ENCODE measurements at places on chromosomes 13 and 19.

- DNase-seq: no peak
Observed at GRCh38 chr13:110262508-110263291, 44.3 kb downstream of the COL4A1 start.

DNA sequence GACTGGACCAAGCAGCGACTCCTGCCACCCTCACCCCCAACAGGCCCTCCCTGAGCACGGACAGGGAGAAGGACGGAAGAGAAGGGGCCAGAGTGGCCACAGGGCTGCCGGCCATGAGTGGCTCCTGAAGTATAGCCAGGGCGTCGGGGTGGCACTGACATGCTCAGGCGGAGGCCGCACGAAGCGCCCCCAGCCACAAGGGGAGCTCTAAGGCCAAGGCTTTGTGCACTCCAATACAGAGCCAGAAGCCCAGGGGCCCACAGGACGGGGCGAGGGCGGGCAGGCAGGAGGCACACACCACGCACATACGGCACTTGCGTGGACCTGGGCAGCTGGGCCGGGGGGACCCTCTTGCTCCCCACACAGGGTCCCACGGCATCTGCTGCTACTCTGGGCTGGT lies 52.0 kb downstream of the KLF2 start:
- DNase-seq: no peak

GRCh38 chr19:47021536-47022139 lies 2.0 kb downstream of the NPAS1 start:
- DNase-seq: peak; percentile 60

GRCh38 chr13:36862002-36862685 lies 43.1 kb downstream of the RFXAP start:
- no peak for DNase-seq

GRCh38 chr13:48154671-48155070 lies 59.8 kb upstream of the MED4 start:
- no peak for DNase-seq

Data from ecto neural progenitor cell (in vitro differentiated cells).